Neural progenitor cell (in vitro differentiated cells): ENCODE measurements at places on chromosomes 11 and 22.

DNA sequence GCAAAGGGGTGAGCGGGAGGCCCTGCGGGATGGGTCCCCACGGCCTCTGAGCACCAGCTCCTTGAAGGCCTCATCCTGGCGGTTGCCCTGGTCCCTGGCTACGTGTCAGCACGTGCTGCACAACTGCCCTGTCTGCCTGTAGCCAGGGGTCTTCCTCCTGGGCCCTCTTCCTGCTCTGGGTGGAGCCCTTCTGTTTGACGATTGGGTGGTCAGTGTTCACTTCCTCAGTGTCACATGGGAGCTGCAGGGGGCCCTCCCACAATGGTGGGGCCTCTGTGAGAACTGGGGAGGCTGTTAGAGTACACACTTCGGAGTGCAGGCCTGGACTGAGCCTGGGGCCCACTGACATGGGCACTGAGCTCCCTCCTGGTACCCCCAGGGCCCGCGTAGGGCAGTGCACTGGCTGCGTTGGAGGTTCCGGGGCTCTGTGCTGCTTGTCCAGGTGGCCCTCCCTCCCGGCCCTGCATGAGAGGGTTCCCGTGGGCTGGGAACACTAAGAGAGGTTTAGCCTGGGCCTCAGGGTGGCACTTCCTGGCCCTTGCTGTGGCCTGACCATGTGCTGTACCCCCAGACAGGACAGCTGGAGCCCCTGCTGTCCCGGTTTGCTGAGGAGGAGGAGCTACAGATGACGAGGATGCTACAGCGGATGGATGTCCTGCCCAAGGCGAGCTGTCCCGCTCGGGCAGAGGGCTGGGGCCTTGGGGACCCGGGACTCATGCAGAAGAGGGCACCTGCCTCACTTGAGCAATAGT is 13.8 kb downstream of the DGCR6L start:
- H3K27me3 ChIP-seq = peaks cover 19% of the 10 kb centered on the region
- H3K27ac ChIP-seq = no peak overlapping the region
- no peaks in the 10 kb centered on the region for H3K36me3 ChIP-seq
- H3K4me3 ChIP-seq = no peak overlapping the region

DNA sequence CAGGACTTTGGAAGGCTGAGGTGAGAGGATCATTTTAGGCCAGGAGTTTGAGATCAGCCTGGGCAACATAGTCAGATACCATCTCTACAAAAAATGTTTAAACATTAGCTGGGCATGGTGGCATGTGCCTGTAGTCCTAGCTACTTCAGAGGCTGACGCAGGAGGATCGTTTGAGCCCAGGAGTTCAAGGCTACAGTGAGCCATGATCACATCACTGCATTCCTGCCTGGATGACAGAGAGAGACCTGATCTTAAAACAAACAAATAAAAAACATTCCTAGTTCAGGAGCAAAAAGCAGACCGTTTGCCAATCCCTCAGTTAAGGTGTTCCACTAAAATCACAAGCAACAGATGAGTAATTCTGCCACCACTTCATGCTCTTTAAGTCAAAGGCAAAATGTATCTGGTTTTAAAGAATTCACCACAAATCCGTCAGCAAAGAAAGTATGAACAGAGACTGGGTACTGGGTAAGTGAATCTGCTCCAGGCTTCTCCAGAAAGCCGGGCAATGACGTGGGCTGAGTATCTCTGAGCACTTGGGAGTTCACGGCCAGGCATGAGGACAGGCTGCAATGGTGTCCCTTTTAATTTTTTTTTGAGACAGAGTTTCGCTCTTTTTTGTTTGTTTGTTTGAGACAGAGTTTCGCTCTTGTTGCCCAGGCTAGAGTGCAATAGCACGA is 19.5 kb downstream of the CLTCL1 start:
- DNase-seq = no peak
- H3K4me3 ChIP-seq = no peak overlapping the region
- H3K27ac ChIP-seq = no peak overlapping the region
- no peaks in the 10 kb centered on the region for H3K36me3 ChIP-seq
- no peaks in the 10 kb centered on the region for H3K4me1 ChIP-seq

DNA sequence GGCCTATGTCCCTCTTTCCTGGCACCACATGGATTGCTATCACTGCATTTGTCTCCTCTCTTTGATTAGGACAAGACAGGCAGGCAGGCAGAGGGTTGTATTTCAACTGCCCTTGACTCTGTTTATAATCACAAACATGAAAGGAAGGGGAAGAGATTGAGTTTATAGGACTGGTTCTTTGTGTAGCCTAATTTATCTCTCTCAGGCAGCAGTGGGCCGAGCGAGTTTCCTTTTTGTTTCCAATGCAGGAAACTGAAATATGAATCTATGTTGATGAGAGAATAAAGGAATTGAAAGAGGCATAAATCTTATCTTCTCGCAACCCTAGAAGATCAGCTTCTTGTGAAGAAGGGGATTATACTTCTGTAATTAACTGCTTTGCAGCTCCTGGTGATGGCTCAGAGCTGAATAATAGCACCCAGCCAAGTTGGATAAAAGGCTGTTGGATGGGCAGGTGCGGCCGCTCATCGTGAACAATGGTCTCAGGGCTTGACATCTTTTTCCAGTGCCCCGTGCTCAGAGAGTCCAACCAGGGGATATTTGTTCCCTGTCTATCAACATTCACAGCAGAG is 80.6 kb upstream of the SYT13 start:
- no peak overlapping the region for H3K27ac ChIP-seq
- no peaks in the 10 kb centered on the region for H3K36me3 ChIP-seq
- DNase-seq = peak; percentile 76
- H3K4me1 ChIP-seq = peaks cover 36% of the 10 kb centered on the region

DNA sequence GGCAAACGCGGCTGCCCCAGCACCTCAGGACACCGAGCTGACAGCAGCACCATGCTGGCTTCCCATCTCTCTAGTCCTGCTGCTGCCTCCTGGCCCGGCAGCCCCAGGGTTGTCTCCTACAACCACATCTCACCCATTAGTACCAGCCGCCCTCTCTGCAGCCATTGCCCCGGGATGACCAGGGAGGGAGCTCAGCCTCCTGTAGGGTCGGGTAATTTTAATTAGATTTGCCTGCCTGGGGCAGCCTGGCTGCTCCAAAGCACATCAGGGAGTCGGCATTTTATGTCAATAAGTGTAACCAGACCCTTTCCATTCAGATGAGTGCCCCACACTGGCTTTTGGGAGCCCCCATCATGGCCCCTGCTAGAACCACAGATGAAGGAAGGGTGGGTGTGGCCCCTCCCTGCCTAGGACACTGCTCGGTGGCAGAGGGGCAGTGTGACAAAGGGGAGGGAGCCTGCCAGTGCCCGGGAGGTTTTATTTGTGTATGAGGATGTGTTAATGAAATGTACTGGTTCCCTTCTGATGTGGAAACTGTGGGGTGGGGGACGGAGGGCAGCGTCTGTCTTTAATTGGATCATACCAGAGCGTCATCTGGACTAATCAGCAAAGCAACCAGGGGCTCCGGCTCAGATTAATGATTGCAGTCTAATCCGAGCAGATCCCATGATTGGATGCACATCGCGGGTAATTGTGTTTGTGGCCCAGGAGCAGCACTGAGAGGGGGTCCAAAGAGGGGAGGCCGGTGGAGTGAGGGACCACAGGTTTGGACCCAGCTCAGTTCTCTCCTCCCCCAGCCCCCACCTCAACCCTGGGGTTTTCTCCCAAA is 125.3 kb downstream of the FEZ1 start:
- DNase-seq = peak; percentile 76
- H3K4me3 ChIP-seq = peak overlapping the region; percentile 37
- H3K27ac ChIP-seq = peak overlapping the region; percentile 24
- peaks cover 45% of the 10 kb centered on the region for H3K4me1 ChIP-seq
- peaks cover 30% of the 10 kb centered on the region for H3K27me3 ChIP-seq

- H3K4me1 ChIP-seq = peaks cover 2% of the 10 kb centered on the region
- H3K4me3 ChIP-seq = no peak overlapping the region
- no peak overlapping the region for H3K27ac ChIP-seq
Observed at GRCh38 chr11:91310085-91310484, 914.5 kb upstream of the FAT3 start.

GRCh38 chr11:113481226-113481625 is 6.0 kb upstream of the DRD2 start:
- H3K27me3 ChIP-seq = peaks cover 17% of the 10 kb centered on the region
- DNase-seq = no peak
- H3K4me1 ChIP-seq = no peaks in the 10 kb centered on the region
- no peak overlapping the region for H3K27ac ChIP-seq
- no peaks in the 10 kb centered on the region for H3K36me3 ChIP-seq
- no peak overlapping the region for H3K4me3 ChIP-seq

DNA sequence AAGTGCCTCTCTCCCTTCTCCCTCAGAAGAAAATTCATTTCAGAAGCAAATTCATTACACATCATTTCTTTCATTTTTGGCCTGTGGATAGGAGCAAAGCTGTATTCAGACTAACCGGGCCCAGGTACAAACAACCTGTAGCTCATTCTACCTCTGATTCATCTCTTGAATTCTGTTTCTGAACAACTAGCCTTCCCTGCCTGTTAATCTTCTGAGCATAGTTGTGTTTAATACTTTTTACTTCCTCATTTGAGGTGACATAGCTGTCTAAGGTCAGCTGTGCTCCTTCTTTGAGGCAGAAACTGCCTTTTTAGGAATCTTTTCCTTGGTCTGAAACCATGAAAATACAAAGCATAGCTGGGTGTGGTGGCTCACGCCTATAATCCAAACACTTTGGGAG is 12.6 kb upstream of the IL18BP start:
- no peak for DNase-seq
- no peaks in the 10 kb centered on the region for H3K4me1 ChIP-seq
- no peaks in the 10 kb centered on the region for H3K27me3 ChIP-seq
- no peak overlapping the region for H3K4me3 ChIP-seq
- no peak overlapping the region for H3K27ac ChIP-seq
- H3K36me3 ChIP-seq = no peaks in the 10 kb centered on the region

- H3K4me3 ChIP-seq = no peak overlapping the region
- H3K4me1 ChIP-seq = no peaks in the 10 kb centered on the region
- H3K36me3 ChIP-seq = no peaks in the 10 kb centered on the region
- H3K27ac ChIP-seq = no peak overlapping the region
- no peak for DNase-seq
Observed at GRCh38 chr11:89484896-89485295, 6.3 kb downstream of the NOX4 start.

DNA sequence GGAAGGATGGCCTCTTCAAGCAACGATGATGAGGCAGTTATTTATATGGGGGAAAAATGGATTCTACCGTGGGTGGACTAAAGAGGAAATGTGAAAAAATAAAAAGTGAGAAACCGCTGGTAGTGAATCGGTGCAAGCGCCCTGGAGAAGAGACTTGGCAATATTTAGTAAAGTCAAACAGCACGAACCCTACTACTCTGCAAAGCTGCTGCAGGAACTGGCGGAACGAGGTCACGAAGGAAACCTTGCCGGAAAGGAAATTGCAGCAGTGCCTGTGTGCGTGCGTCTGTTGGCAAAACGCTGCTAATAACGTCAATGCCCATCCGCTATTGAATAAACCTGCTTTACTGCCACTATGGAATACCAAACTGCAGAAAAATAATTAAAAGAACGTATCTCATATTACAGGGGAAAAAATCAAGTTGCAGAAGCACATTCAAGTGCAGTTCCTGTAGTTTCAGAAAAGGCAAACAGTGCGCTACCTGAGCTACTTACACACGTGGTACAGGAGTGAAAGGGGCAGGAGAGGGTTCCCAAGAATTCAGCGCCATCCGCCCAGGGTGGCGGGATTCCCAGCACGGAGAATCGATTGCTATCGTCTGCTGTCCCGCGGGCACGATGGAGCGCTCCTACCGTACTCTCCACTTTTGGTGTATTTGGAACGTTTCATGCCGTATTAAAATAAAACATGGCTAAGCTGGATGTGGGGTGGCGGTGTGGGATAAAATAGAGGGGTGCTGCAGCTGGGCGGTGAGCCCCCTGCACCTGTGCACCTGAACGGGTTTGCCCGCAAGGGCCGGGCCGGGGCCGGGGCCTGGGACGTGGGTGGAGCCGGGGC is 585 bp upstream of the NADSYN1 start:
- H3K36me3 ChIP-seq = no peaks in the 10 kb centered on the region
- H3K4me1 ChIP-seq = peaks cover 16% of the 10 kb centered on the region
- H3K27ac ChIP-seq = no peak overlapping the region
- peaks cover 8% of the 10 kb centered on the region for H3K27me3 ChIP-seq

- H3K36me3 ChIP-seq = no peaks in the 10 kb centered on the region
Observed at GRCh38 chr22:40399621-40400020, 29.2 kb downstream of the SGSM3 start.

DNA sequence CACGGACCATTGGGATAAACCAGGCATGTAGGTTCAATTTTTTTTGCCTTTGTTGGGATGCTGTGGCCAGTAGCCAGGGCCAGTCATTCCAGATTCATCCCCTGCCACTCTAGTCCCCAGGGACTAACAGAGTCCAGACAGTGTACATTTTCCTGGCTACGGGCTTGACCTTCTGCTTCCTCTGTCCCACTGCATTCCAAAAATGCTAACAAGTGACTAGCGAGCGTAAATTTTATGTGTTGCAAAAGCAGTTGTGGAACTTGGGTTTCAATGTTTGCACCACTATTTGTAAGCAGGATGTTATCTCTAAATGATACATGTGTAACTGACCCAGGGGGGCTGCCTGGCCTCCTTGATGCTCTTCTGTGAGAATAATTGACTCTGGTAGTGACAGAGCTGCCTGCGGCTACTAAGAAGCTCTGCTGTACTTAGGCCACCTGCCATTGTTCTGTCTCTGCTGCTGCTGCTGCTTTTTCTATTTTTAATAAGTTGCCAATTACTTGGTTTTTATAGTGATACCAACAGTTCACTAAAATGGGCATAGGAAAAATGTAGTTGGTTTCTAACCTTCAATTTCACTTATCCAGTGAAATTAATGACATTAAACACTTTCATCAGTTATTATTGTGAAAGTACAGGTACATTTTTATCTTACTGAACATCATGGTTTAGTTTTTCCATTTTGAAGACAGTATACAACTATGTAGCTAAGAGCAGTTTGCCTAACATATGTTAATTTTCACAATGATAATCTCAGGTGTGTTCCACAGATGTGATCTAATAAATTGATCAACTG is 26.8 kb downstream of the TNRC6B start:
- peaks cover 16% of the 10 kb centered on the region for H3K4me1 ChIP-seq
- no peak overlapping the region for H3K4me3 ChIP-seq
- no peaks in the 10 kb centered on the region for H3K36me3 ChIP-seq
- DNase-seq = no peak

DNA sequence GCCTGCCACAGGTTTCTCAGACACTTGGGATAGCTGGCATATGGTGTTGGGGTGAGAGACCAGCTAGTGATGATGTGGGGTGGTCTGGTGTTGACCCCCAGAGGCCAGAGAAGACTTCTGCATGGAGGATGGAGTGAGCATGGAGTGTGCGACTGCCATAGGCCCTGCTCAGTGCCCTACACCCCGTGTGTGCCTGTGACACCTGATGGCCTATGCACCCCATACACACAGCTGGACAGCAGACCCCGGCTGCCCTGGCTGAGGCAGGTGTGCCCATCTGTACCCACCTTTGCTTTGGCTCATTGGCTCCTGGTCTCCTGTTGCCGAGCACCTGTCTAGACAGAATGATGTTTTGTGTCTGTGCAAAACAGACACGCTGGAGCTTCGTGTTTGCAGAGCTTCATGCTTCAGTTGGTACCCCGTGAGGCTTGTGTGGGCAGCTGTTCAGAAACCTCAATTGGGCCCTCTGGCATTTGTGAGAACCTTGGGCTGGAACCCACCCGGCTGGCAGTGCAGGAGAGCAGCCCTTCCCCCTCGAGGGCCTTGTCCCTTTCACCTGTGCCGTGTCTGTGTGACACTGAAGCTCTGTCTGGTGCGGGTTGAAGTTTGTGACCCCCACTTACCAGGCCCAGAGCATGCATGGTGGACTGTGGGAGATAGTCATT is 27.6 kb downstream of the BCR start:
- no peak overlapping the region for H3K4me3 ChIP-seq
- H3K27me3 ChIP-seq = no peaks in the 10 kb centered on the region
- no peak for DNase-seq
- no peak overlapping the region for H3K27ac ChIP-seq
- H3K36me3 ChIP-seq = no peaks in the 10 kb centered on the region

GRCh38 chr11:115555336-115556090 is 51.3 kb upstream of the CADM1 start:
- peaks cover 30% of the 10 kb centered on the region for H3K4me1 ChIP-seq
- H3K4me3 ChIP-seq = no peak overlapping the region
- no peak for DNase-seq
- no peaks in the 10 kb centered on the region for H3K36me3 ChIP-seq
